ENCODE measurements at places on chromosomes 5 and 9.

GRCh38 chr5:54905246-54905795, 80.1 kb downstream of the ESM1 start:
- peak; percentile 37 for DNase-seq

GRCh38 chr5:32123058-32123805, 50.9 kb downstream of the GOLPH3 start:
- no peak for DNase-seq

GRCh38 chr5:97163360-97163764, 19.7 kb downstream of the RIOK2 start:
- DNase-seq, result peak; percentile 31

DNA sequence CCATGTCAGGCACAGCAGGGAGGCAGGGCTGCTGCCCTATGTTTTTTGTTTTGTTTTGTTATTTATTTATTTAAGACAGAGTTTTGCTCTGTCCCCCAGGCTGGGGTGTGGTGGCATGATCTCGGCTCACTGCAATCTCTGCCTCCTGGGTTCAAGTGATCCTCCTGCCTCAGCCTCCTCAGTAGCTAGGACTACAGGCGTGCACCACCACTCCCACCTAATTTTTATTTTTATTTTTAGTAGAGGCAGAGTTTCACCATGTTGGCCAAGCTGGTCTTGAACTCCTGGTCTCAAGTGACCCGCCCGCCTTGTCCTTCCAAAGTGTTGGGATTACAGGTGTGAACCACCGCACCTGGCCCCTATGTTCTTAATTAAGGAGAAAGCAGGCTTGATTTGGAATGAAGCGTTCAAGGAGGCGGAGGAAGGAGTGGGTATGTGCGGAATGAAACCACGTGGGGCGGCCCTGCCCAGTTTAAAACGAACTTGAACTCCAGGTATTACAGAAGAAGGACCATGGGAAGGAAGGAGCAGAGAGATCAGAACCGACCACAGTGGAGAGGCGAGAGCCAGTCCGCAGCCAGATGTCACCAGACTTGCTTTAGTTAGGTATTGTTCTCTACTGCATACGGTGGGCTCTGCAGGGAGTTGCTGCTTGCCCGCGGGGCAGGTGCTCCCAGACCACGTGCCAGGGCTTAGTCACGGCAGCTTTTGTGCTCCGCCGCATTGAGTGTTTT, 34.9 kb upstream of the EPB41L4B start:
- no peak for DNase-seq

DNA sequence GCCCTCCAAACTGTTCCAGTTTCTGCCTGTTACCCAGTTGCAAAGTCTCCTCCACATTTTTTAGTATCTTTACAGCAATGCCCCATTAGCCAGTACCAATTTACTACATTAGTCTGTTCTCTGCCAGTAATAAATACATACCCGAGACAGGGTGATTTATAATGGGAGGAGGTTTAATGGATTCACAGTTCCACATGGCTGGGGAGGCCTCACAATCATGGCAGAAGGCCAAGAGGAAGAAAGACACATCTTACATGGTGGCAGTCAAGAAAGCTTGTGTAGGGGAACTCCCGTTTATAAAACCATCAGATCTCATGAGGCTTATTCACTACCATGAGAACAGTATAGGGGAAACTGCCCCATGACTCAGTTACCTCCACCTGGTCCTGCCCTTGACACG, 600.7 kb upstream of the CDH6 start:
- no peak for DNase-seq

GRCh38 chr5:61081741-61082140, 80.5 kb downstream of the SMIM15 start:
- no peak for DNase-seq

- no peak for DNase-seq
Measured at GRCh38 chr5:67678594-67678993, 482.0 kb upstream of the CD180 start.

GRCh38 chr9:35695943-35696401, 6.2 kb upstream of the TPM2 start:
- peak; percentile 30 for DNase-seq

DNA sequence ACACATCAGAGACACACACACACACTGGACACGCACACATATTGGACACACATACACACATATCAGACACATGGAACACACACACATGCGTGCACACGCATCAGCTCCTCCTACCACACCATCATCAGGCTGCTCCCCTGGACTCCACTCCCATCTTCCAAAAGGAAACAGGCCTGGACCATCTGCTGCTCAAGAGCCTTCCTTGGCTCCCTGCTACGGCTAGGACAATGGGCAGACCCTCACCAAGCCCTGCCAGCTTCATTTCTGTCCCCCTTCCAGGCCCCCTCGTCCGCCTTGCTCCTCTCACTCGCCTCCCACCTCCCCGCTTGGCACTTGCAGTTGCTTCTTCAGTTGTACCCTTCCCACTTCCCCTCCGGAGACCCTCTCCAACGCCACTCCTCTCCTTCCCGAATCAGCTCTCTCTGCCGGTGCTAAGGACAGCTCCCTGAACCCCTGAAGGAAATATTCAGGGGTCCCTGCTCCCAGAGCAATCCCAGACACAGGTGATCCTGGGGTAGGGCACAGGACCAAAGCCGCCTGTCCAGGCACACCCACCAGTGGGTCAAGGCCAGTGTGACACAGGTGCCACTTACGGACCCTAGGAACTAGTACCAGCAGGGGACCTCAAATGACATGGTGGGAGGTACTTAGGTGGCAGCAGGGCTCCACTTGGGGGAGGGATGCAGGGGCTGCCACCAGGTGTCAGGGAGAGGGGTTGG, 12.1 kb upstream of the LAMC3 start:
- no peak for DNase-seq

DNA sequence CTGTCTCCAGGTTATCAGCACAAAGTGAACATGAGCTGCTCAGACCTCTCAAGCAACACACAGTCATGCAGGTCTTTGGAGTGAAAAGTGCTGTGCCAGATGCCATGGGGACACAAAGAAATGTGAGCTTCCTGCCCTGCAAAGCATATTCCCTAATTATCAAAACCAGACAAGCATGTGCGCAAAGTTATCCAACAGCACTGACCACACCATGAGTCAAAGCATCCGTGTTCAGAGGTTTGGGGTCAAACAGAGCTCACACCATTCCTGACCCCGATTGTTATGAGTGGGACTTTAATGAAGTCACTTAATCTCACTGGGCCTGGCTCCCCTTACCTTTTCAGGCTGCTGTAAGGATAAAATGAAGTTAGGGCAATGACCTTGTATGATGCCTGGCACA, 138.5 kb downstream of the SLIT3 start:
- peak; percentile 83 for DNase-seq

DNA sequence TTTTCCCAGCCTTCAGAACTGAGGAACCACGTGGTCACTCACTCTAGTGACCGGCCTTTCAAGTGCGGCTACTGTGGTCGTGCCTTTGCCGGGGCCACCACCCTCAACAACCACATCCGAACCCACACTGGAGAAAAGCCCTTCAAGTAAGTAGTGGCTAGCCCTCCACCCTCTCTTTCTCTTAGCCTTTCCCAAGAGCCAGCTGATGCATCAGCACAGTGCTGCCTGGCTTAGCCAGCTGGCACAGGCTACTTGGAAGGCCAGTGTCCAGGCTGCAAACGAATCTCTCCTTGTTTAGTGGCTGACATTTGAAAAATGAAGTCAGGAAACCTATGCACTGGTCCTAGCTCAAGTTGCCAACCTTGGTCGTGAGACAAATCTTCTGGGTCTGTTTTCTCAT, 91.1 kb downstream of the PRDM6 start:
- DNase-seq, result no peak

DNA sequence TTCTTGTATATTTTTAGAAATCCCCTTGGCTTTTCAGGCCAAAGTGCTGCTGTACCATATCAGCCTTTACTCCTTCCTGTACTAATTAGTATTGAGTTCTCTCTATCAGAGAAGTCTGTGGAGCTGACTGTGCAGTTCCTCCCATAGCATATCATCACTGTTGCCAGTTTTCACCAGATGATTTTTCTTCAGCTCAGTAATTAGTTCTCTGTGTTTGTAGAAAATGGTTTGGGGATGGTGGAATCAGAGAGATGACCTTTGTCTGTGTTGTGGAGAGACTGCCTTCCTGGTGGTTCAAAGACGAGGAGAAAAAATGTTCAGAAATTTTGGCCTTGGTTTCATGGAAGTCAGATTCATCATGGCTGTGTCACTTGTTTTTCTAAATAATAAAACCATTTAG, 227.5 kb upstream of the ACTBL2 start:
- DNase-seq, result peak; percentile 80

DNA sequence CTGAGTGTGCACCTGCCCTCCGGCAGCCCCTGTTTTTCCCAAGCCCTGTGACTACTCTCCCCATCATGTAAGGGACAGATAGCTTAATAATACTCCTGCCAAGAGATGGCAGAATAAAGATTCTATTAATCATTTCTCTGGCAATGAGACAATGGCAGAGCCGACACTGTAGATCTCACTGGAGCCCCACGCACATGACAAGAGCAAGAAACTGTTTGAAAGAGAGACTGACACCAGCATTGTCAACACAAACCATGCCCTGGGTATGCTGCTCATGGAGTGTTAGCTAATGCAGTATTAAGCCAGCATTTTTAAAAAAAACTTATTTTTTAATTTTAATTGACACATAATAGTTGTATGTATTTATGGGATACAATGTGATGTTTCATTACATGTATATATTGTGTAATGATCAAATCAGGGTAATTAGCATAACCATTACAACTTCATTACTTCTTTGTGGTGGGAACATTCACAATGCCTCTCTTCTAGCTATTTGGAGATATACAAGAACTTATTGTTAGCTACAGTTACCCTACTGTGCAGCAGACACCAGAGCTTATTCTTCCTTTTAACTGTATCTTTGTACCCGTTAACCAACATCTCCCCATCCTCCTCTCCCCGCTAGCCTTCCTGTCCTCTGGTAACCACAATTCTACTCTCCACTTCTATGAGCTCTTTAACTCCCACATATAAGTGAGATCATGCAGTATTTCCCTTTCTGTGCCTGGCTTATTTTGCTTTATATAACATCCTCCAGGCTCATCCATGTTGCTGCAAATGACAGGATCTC, 31.5 kb upstream of the SEMA4D start:
- DNase-seq, result no peak

DNA sequence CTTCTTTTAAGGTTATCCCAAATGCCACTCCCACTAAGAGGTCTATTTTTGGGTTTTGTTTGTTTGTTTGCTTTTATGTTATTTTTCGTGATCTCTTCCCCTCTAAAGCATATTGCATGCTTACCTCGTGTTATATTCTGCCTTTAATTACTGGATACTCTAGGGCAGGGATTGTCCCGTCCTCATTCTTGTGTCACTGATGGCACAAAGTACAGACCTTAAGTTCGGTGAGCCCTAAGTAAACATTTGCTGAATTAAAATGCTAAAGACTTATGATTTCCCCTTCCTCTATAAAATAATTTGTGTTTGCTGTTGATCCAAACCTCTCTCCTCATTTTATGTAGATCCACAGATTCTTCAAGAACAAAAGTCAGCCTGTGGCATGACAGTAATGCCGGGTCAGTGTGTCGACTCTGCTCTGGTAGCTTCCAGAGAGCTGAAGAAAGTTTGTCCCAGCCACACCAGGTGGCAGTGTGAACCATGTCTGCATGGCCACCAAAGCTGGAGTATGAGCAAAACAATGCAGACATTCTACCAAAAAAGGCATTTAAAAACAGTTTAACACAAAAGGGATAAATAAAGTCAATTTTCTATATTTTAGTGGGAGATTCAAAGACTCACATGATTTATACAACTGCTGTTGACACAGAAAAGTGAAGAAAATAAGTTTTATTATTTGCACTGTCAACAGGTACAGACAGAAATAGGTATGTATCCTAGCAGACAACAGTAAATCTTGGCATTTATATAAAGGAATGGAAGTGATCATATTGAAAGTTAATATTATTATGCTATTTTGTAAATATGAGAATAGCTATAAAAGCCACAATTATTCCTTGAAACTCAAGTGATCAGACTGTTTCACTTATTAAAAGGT, 17.9 kb upstream of the POC5 start:
- peak; percentile 36 for DNase-seq

All from EH (cell line).